ENCODE measurements at places on chromosomes 16 and 17. TPM values are rescaled to one million over a fixed set of nuclear protein-coding genes. Genes with fewer than 3 reads are reported as not detected.
A peak's percentile ranks its signal among the peaks of the same experiment; 100 is the strongest.

GRCh38 chr17:77449373-77449907 is 308.7 kb downstream of the SEC14L1 start:
- no peaks in the 10 kb centered on the region for H3K36me3 ChIP-seq
- H3K27me3 ChIP-seq, result no peaks in the 10 kb centered on the region
- DNase-seq, result no peak
- H3K4me3 ChIP-seq, result no peak overlapping the region
- H3K27ac ChIP-seq, result peak overlapping the region; percentile 95
- peaks cover 48% of the 10 kb centered on the region for H3K4me1 ChIP-seq

Gene CCDC43
- 54.8 TPM for total RNA-seq

DNA sequence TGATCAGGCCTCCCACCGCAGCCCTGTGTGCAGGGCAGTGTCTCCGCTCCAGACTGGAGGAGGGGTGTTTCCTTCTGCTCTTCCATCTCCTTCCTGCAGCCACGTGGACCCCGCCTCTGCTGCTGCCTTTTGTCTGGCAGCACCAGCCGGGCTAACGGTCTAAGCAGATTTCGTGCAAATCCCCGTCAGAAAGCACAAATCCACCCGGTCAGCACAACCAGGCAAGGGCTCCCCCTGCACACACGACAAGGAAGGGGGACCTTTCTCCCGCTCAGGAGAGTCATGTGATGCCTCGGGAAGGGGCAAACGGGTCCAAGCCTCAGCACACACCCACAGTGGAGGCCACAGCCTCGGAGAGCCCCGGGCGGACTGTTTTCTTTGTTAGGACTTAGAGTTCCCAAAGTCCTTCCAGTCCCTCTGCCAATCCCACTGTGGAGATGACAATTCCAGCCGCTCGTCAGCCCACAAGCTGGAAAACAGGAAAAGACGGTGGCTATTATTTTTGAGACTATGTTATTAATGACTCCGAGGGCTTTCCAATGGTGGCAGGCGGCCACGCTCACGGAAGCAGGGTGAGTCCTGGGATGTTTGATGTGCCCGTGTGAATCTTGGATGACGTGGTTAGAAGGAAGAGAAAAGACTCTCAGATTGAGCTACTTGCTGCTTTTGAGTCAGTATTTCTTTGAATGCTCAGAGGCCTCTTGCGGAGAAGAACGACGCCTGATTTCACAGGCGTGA is 22.5 kb upstream of the MEAK7 start:
- peaks cover 11% of the 10 kb centered on the region for H3K4me1 ChIP-seq
- no peak overlapping the region for H3K4me3 ChIP-seq
- no peak for DNase-seq
- peak overlapping the region; percentile 58 for H3K27ac ChIP-seq

Gene ST6GALNAC1
- 1.7 TPM for total RNA-seq

DNA sequence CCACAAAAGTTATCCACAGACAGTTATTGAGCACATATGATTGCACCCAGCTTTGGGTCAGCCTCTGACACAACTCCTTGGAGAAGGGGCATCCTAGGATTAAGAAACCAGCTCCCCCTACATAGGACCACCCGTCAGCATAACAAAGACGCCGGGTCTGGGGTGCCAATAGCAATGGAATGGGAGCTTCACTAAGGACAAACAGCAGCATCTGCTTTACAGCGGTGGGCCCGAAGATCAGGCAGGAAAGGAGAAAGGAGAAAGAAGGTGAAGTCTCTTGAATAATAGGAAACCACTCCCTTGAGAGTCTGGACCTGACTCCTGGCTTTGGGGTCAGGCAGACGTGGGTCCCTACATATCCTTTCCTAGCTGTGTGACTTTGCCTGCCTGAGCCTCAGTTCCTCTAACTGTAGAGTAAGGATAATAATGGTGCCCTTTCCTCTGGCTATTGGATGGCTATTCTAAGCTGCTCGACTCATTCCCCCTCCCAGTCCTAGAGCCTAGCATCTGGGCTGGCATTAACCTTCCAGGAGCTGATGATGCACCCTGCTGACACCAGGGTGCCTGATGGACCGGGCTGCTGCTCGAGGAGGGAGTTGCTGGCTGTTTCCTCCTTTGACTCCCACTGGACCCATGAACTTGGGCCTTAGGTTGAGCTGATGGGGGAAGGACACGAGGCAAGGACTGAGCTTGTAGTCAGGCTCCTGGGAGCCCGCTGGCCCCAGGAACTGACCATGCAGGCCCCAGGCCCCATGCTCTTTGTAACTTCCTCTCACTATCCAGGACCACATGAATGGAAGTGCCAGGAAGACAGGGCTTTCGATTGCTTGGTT is 94.2 kb downstream of the C16orf78 start:
- no peaks in the 10 kb centered on the region for H3K27me3 ChIP-seq
- no peaks in the 10 kb centered on the region for H3K4me1 ChIP-seq
- H3K36me3 ChIP-seq, result no peaks in the 10 kb centered on the region
- no peak overlapping the region for H3K4me3 ChIP-seq

GRCh38 chr16:49491771-49492761 is 118.5 kb downstream of the C16orf78 start:
- no peak overlapping the region for H3K4me3 ChIP-seq
- H3K27ac ChIP-seq, result no peak overlapping the region
- H3K4me1 ChIP-seq, result no peaks in the 10 kb centered on the region
- no peaks in the 10 kb centered on the region for H3K36me3 ChIP-seq
- peaks cover 3% of the 10 kb centered on the region for H3K27me3 ChIP-seq

DNA sequence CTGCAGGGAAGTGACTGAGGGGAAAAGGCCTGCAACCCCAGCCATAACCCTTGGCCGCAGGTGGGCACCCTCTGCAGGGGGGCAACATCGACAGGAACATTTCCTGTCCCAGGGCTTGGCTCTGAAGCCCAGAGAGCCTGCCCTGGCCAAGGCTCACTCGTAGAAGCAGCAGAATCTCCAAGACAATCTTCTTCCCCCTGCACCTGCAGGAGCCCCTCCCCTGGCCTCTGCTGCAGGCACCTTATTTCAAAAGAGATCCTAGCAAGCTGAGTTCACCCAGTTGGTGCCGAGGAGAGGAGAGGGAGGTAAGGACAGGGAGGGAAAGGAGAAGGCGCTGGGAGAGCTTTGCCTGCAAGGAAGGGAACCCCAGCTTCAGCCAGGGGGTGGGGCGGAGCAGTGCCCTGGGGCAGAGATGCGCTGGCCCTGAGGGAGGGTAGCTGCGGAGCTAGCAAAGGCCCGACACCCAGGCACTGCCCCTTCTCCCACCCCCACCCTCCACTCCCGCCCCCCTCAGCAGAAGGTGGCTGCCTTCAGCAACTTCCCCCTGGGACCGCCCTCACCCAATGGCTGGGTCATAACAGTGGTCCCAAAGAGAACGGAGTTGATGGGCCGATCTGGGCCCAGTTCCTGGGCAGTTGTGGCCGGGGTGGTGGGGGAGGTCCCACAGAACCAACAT is 104.3 kb upstream of the TNRC6C start:
- H3K4me1 ChIP-seq, result peaks cover 6% of the 10 kb centered on the region
- H3K36me3 ChIP-seq, result no peaks in the 10 kb centered on the region
- H3K27me3 ChIP-seq, result no peaks in the 10 kb centered on the region
- H3K27ac ChIP-seq, result no peak overlapping the region

Gene STAC2
- 0.09 TPM for total RNA-seq

DNA sequence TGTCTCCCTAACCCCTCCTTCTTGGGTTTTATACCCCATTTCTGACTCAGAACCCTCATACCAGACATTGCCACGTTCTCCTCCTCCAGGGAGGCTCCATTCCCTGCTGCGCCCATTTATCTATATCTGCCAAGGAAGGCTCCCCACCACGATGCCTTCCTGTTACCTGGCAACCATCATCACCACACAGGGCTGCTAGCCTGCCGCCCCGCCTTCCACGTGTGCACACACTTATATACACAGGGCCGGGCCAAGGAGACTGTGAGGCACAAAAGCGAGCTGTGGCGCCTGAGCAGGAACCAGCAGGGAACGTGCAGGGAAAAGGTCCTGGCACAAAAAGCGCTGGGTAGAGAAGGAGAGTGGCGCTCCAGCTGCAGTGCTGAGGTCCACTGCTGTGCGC is 261.8 kb downstream of the CBLN1 start:
- no peaks in the 10 kb centered on the region for H3K36me3 ChIP-seq
- DNase-seq, result no peak
- H3K27ac ChIP-seq, result no peak overlapping the region
- no peaks in the 10 kb centered on the region for H3K27me3 ChIP-seq
- no peaks in the 10 kb centered on the region for H3K4me1 ChIP-seq

DNA sequence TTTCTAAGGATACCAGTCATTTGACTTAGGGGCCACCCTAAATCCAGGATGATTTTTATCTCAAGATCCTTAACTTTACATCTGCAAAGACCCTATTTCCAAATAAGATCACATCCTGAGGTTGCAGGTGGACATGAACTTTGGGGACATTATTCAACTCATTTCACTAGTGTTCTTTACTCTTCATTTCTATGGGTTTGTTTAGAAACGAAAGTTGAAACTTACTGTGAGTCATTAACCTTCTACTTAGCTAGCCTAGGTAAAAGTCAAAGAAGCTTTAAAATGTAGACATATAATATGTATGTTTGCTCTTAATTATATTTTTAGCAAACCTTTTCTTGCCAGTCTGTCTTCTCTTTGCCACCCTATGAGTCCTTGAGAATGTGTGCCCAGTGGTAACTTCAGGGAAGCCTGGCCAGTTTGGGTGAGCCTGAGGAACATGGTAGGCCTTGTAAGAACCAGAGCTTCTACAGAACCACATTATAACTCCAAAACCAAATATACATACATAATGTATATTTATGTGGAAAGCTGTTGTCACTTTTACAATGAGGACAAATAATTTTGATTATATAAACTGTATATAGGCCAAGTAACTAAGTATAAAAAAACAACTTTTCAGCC is 38.4 kb downstream of the BPTF start:
- H3K4me1 ChIP-seq, result no peaks in the 10 kb centered on the region
- no peak overlapping the region for H3K4me3 ChIP-seq
- no peak for DNase-seq

DNA sequence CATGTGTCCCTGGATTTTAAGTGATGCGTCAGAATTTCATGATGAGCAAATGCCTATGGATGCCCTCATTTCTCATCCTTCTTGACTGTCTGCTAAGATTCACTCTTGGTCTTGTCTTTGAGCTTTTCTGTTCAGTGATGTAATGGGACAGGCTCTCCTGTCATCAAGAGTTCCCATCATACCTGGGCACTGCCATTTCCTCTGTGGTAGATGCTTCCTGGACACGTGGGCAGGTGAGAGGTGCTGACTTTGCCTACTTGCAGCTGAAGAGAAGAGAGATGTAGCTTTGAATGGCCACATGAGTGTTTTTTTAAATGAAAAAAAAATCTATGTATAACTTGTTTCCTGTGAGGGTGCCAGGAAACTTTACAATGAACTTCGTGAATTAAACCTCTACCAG is 557.7 kb downstream of the MAF start:
- no peak overlapping the region for H3K27ac ChIP-seq
- no peaks in the 10 kb centered on the region for H3K27me3 ChIP-seq
- H3K4me3 ChIP-seq, result no peak overlapping the region
- H3K4me1 ChIP-seq, result peaks cover 3% of the 10 kb centered on the region

GRCh38 chr17:33498069-33498468 is 205.0 kb upstream of the ASIC2 start:
- H3K4me3 ChIP-seq, result no peak overlapping the region
- no peak for DNase-seq
- H3K27me3 ChIP-seq, result no peaks in the 10 kb centered on the region

GRCh38 chr17:14926526-14927122 is 338.5 kb downstream of the PMP22 start:
- no peak for DNase-seq
- H3K36me3 ChIP-seq, result no peaks in the 10 kb centered on the region
- H3K27me3 ChIP-seq, result no peaks in the 10 kb centered on the region
- H3K27ac ChIP-seq, result no peak overlapping the region
- no peak overlapping the region for H3K4me3 ChIP-seq

GRCh38 chr16:89498839-89499238 is 8.5 kb upstream of the ANKRD11 start:
- no peaks in the 10 kb centered on the region for H3K36me3 ChIP-seq
- no peak overlapping the region for H3K27ac ChIP-seq
- no peak overlapping the region for H3K4me3 ChIP-seq

Gene SLC35B1
- 228 TPM for total RNA-seq

- H3K4me1 ChIP-seq, result peaks cover 12% of the 10 kb centered on the region
- DNase-seq, result no peak
- H3K27me3 ChIP-seq, result no peaks in the 10 kb centered on the region
Observed at GRCh38 chr16:67961551-67961957, 6.9 kb downstream of the SLC12A4 start.

GRCh38 chr17:67285360-67285759 is 40.4 kb upstream of the HELZ start:
- DNase-seq, result no peak
- peak overlapping the region; percentile 26 for H3K27ac ChIP-seq
- no peaks in the 10 kb centered on the region for H3K36me3 ChIP-seq

DNA sequence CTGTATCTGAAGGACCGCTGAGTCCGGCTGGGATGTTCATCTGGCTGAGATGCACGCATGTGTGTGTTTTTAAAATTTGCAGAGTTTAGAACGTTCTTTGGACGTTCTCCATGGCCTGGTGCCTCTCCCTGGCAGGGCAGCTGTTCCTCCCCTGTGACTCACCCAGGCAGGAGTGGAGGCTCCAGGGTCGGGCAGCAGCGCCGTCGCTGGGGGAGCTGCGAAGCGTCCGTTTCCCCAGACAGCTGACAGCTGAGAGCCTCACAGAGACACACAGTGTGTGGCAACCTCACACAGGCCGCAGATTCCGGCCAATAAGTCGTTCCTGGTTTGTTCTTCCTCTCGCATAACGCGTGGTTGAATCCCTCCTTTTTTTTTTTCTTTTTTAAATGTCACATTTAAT is 80.6 kb downstream of the OR1D5 start:
- H3K36me3 ChIP-seq, result peaks cover 3% of the 10 kb centered on the region
- H3K4me1 ChIP-seq, result no peaks in the 10 kb centered on the region
- H3K4me3 ChIP-seq, result no peak overlapping the region
- DNase-seq, result no peak

GRCh38 chr16:75865736-75866135 is 139.4 kb upstream of the CPHXL start:
- no peak for DNase-seq
- H3K36me3 ChIP-seq, result no peaks in the 10 kb centered on the region
- H3K27ac ChIP-seq, result no peak overlapping the region
- H3K4me3 ChIP-seq, result no peak overlapping the region
- peaks cover 20% of the 10 kb centered on the region for H3K4me1 ChIP-seq

- H3K4me3 ChIP-seq, result no peak overlapping the region
- H3K36me3 ChIP-seq, result no peaks in the 10 kb centered on the region
- no peaks in the 10 kb centered on the region for H3K4me1 ChIP-seq
- peak; percentile 69 for DNase-seq
Observed at GRCh38 chr17:58303971-58304749, 23.4 kb upstream of the MPO start.

GRCh38 chr17:57565176-57565575 is 179.9 kb downstream of the CCDC182 start:
- peaks cover 23% of the 10 kb centered on the region for H3K4me1 ChIP-seq
- H3K27me3 ChIP-seq, result no peaks in the 10 kb centered on the region
- H3K27ac ChIP-seq, result no peak overlapping the region

DNA sequence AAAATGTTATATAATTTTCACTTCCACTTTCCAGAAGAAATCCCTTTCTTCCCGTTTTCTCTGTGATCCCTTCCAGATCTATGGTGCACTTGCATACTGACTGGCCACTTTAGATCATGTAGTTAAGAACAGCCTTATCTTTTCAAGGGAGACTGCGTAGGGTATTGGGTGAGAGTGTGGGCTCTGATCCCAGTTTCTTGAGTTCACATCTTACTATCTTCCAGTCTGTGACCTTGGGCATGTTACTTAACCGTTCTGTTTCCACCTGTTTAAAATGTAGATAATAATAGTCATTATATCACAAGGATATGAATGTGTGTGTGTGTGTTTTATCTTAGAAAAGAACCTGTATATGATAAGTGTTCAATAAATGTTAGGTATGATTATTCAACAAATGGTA is 83.7 kb downstream of the TANGO6 start:
- DNase-seq, result no peak
- no peak overlapping the region for H3K4me3 ChIP-seq
- H3K36me3 ChIP-seq, result no peaks in the 10 kb centered on the region
- no peak overlapping the region for H3K27ac ChIP-seq

Gene SPATA22
- total RNA-seq, result not detected

Gene FAM20A
- 0.44 TPM for total RNA-seq
